ENCODE measurements at places on chromosomes 2 and 18.

GRCh38 chr2:158460632-158461297 lies 4.0 kb downstream of the PKP4 start:
- DNase-seq = no peak

- DNase-seq = no peak
Observed at GRCh38 chr2:186980117-186980442, 131.1 kb upstream of the ZSWIM2 start.

DNA sequence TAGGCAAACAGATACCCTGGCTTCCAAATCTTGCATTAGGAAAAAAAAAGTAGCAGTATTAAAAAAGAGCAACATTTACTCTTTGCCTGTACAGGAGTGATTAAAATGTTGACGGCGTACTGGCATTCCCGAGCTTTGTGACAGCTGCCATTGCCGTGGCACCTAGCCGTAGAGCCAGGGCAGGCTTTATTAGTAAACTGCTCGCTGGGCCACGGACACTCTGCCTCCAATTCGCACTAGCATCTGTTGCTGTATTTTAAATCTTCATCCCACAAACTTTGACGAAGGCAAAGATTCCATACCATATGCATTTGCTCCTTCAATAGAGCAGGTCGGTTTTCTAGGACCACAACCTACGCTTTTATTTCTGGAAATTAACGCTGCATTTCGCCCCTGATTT lies 44.5 kb upstream of the EPHA4 start:
- no peak for DNase-seq

DNA sequence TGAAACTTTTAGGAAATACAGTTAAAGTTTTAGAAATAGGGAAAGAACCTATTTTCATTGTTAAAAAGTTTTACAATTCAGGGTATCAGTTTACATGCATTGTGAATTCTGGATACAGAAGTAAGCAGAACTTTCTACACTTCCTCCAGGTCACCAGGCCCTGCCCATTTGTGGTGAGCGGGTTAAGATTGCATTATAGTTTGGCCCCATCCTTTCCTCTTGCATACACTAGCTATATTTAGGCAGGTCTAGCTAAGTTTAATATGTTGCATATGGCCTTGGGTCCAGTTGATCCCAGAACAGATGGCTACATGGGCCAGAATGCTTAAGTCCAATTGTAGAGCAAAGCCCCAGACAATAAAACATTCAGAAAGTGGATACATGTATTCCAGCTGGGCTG lies 4.8 kb downstream of the VWA3B start:
- no peak for DNase-seq

DNA sequence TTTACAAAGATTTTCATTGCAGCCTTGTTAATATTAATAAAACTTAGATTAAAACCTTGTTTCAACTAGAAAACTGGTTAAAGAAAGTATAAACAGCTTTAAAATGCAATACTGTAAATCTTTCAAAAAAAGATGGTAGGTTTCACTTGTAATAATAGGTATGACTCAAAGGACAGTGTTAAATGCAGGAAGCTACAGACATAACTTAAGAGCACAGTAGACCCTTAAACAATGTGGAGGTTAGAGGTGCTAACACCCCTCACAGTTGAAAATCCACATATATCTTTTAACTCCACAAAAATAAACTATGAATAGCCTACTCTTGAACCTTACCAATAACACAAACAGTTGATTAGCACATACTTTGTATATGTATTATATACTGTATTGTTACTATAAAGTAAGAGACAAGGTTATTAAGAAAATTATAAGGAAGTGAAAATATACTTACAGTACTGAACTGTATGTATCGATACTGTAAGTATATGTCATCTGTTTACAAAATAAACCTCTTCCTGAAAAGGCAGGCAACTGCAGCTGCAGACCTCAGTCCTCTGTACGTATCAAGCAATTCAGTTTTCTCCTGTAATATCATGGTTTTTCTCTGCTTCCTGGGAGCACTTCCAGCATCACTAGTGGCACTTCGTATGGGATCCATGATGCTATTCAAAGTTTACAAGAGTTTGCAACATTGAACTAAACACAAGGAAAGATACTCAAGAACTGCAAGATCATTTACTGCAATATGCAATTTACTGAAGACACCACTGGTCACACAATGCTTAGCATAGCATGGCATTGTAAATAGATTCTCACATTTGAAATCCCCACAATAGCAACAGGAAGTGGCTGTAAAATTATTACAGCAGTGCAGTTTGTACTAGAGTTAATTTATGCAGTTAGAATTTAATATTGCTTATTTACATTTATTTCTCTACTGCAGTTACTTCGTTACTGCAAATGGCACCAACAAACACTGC lies 610.5 kb upstream of the LRRTM4 start:
- no peak for DNase-seq

DNA sequence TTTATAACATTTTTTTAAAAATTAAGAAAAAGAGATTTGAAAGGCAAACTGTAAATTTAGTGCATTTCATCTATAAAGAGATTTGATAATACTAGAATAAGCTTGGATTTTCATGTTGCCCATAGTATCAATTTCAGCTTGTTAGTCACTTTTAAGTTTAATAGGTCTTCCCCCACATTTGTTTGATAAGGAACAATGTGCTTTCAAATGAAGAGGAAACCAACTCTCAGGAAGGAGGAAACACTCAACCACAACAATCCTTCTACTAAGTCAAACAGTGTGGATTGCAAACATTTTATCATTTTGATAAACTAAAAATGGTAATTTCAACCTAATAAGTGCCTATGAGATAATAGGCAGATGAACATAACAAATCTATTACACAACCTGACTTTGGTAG lies 397.1 kb upstream of the CDH20 start:
- no peak for DNase-seq

DNA sequence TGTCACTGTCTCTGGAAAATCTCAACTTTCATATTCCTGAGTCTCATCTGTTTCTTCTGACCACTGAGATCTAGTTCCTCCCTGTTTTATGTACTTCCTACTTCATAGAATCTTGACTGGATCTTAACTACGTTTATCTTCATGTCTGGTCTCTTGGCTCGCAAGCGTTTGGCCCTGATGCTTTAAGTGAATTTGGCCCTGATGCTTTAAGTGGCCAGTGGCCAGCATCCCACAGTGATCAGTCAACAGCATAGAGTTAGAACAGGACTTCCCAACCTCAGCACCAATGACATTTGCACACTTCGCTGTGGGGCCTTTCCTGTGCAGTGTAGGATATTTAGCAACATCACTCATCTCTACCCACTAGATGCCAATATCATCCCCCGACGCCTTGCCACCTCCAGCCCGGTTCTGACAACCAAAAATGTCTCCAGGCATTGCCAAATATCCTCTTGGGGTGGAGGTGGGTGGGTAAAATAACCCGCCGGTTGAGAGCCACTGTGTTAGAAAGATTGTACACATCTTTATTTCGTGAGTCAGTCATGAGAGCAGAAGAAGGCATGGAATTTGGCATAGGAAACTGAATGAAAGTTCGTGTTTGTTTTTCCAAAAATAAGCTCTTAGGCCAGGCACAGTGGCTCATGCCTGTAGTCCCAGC lies 12.2 kb downstream of the TM4SF20 start:
- no peak for DNase-seq

- no peak for DNase-seq
Observed at GRCh38 chr2:37809525-37809924, 115.6 kb upstream of the RMDN2 start.

GRCh38 chr2:61045999-61046398 lies 19.7 kb upstream of the SANBR start:
- DNase-seq = no peak

DNA sequence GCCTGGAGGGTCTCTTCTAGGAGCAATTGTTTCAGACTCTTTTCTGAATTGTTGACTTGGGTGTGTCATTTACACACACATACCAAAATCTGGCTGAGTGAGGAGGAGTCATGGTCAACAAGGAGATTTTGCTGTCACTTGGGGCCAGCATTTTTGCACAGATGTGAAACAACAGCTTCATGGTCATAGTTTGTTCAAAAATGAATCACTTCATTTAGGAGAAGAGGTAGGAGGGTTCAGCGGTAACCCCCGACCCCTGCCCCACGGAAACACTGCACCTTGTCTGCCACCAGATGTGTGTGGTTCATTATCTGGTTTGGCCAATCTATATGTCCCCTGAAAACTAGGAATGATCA lies 42.2 kb downstream of the LBH start:
- no peak for DNase-seq

- DNase-seq = no peak
Observed at GRCh38 chr2:175234153-175234552, 52.6 kb upstream of the ATP5MC3 start.

DNA sequence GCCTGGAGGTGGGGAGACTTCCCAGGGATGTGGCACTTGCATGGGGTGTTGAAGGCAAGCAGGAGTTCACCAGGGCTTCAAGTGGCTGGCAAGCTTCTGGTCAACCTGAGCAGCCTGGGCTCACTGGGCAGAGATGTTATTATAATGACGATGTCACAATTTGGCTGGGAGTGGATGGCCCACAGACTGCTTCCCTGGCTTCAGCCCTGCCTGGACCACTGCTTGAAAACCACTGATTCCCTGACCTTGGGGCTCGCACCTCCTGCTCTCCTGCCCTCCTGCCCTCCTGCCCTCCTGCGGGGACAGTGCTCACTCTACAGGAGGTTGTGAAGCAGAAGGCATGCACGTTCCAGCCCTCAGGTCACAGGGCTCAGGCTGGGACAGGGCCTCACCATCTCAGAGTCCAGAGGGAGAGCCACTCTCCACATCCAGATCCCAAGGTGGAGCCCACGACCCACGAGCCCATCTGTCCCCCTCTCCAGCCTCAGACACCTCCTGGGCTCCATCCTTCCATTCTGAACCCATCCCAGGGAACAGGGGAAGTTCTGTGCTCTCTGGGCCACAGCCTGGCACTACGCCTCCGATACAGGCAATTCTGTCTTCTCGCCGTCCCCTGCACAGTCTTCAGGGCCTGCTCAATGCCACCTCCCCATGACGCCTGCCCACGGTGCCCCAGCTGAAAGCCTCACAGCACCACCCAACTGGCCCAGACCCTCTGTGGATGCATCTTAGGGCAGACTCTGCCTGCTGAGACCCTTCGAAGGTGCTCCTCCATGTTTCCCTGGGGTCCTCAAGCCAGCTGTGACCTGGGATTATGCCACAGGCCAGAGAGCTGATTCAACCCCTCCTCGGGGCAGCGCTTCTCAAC lies 241.6 kb upstream of the RAB6C start:
- DNase-seq = no peak

- no peak for DNase-seq
Observed at GRCh38 chr18:160831-161570, 2.6 kb downstream of the USP14 start.

DNA sequence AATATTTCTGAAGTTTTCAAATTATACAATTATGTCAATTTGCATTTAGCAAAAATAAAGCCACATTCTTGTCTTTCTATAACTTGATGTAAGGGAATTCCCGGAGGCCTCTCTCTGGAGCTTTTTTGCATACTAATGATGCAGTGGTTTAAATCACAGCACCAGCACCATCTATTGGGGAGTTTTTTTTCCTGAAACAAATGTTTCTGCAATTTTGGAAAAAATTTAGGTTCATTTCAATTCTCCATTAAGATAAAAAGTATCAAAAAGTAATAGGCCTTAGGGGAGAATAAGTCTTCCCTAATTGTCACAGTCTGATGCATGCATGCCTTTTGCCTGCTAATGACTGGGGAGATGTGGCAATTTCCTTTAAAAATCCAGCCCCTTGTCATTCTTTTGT lies 13.5 kb downstream of the CBLN2 start:
- DNase-seq = no peak

DNA sequence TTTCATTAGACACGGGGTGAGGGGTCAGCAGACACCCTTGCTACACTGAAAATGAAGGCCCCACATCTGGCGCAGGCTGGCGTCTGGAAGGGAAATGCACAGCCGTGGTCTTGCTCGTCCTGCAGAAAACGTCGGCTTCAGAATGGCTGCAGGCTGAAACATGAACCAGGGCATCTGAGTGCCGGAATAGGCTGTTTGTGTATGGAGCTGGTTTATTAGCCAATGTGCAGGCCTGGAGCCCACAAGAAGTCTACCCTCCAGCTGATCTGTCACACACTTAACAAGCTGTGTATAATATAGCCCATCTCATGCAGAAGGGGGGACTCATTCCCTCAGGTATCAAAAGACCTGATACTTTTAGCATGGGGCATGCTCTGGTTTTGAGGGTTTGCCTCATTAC lies 153.4 kb upstream of the SOX11 start:
- DNase-seq = no peak

GRCh38 chr18:55838319-55838718 lies 250.3 kb upstream of the TCF4 start:
- DNase-seq = no peak

DNA sequence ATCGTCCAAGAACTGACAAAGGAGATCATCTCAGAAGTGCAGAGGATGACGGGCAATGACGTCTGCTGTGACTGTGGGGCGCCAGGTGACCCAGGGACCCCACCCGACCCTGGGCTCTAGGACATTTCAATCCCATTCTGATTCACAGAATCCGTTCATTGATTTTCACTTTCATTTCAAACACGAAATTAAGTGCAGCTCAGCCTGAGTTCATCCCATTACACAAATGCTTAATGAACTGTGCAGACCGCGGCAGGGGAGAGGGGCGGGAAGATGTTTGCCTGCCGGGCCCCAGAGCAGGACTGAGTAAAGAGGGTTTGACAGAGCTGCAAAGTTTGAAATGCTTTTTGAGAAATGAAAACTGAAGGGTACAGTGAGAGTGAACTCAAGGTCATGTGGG lies 67.1 kb downstream of the ITGB1BP1 start:
- no peak for DNase-seq

GRCh38 chr2:60440767-60441163 lies 112.7 kb downstream of the BCL11A start:
- no peak for DNase-seq

- no peak for DNase-seq
Observed at GRCh38 chr2:196677404-196677803, 37.9 kb downstream of the CCDC150 start.

GRCh38 chr2:202669841-202670240 lies 35.1 kb downstream of the FAM117B start:
- no peak for DNase-seq

GRCh38 chr18:74063557-74063956 lies 84.1 kb downstream of the FBXO15 start:
- DNase-seq = no peak

- no peak for DNase-seq
Observed at GRCh38 chr2:32277363-32277673, 386 bp upstream of the YIPF4 start.

GRCh38 chr18:43271593-43272432 lies 5.5 kb downstream of the SYT4 start:
- DNase-seq = no peak

DNA sequence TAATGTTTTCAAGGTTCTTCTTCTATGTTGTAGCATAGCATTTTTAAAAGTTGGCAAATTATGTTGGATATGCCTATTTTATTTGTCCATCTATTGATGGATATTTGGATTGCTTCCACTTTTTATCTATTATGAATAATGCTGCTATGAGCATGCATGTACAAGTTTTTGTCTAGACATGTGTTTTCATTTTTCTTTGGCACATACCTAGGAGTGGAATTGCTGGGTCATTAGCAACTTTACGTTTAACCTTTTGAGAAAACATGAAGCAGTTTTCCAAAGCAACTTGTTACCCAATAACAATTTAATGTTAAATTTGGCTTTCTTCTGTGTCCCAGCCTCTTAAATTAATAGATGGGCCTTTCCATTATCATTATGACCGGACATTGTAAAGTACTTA lies 30.3 kb downstream of the DNAH6 start:
- no peak for DNase-seq

All from stimulated activated CD8-positive, alpha-beta memory T cell treated with anti-CD3 and anti-CD28 coated beads, Interleukin-15, amount 100 ng/mL, for 24 hours (primary cell).